ENCODE measurements at places on chromosomes 2 and 18. TPM values are rescaled to one million over a fixed set of nuclear protein-coding genes. Genes with fewer than 3 reads are reported as not detected.

INPP5D gene
- 21.1 TPM for total RNA-seq

- DNase-seq, result peak; percentile 11
These were observed 37.4 kb upstream of the ALPP start for GRCh38 chr2:232341061-232341738.

SCYGR6 gene
- total RNA-seq, result not detected

- peak; percentile 61 for DNase-seq
These were observed 176.2 kb upstream of the HDAC4 start for GRCh38 chr2:239576784-239577685.

GRCh38 chr2:134406736-134407135 is 152.9 kb downstream of the MGAT5 start:
- no peak for DNase-seq

DNA sequence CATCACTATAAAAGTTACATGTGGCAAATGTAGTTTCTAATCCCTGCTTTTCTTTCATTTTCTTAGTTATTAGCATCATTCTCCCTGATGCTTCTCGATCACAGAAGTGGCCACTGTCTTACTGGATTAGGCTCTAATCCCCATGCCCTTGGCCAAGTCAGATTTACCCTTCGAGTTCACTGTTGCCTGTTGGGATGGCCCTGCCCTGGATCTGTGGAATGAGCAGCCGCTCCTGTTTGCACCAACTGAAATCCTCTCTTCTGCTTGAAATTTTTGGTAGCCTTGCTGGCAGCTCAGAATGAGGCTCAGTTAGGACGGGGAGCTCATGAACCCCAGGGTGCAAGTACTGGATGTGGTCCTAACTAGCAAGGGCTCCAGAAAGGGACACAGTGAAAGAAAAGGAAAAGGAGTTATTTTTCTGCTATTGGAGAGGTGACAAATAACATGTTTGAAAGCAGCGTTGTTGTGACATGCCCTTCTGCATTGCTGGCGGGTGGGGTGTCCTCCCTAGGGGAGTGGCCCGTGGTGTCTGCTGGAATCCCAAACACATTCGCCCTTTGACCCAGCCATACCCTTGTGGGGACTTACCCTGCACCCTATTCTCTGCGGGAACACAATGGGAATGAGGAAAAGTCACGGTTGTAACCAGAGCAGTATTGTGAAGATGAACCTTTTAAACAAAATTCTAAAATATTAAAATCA is 34.5 kb downstream of the RBFA start:
- no peak for DNase-seq

DNA sequence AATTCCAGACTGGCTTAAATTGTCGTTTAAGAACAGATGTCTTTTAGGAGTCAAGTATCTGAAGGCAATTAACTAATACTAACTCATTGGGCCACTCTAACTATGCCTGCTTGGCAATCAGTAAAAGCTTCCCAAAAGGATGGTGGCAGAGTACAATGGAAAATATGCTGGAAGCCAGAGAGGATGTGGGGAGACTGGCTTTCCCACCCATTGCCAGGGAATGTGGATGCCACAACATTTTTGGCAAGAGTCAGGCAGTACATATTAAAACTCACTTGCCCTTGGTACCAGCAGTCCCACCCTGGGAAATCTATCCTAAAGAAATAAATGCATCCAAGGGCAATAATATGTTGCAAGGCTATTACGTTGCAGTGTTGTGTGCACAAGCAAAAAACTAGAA is 74.0 kb upstream of the FZD7 start:
- no peak for DNase-seq

PCARE gene
- not detected for total RNA-seq

RUFY4 gene
- 0.45 TPM for total RNA-seq

- DNase-seq, result no peak
These were observed 19.2 kb upstream of the ASB1 start for GRCh38 chr2:238407566-238407965.

NEU2 gene
- not detected for total RNA-seq

AMER3 gene
- not detected for total RNA-seq

CD28 gene
- total RNA-seq, result 11.0 TPM

DNA sequence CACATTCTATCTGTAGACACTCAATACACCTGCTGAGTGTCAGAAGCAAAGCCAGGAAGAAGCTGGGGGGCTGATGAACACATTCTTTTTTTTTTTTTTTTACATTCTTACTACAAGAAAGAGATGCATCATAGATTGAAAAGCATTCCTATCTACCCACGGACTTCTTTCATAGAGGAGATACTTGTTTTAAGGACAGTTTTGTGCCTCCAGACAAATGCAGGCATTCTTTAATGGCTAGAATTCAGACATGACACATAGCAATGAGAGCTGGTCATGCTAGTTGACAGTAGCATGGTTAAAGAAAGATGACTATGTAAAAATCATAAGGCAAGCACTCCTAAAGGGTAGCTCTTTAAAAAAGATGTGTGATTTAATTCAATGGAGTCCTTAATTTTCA is 110.2 kb downstream of the EPHA4 start:
- DNase-seq, result no peak

DNA sequence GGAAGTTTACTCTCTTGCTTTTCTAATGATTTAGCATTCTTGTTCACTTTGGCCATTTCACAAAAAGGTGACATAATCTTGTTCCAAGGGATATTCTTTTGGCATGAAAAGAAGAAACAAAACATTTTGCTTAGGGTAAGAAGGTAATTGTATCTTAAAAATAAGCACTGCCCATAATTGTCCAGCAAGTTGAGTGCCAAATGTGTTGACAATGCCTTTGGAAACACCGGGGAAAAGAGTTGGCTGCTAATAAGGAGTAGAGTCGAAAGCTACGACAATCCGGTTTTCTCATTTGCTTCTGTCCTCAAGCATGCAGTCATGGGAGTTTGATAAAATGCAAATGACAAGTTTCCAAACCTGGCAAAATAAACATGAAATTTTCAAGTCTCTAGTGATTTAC is 27.3 kb downstream of the ITGAV start:
- DNase-seq, result no peak

- no peak for DNase-seq
These were observed 59.8 kb downstream of the ITGA4 start for GRCh38 chr2:181516992-181517391.

CNGA3 gene
- total RNA-seq, result not detected

FOXD4L1 gene
- total RNA-seq, result 0.27 TPM

DNA sequence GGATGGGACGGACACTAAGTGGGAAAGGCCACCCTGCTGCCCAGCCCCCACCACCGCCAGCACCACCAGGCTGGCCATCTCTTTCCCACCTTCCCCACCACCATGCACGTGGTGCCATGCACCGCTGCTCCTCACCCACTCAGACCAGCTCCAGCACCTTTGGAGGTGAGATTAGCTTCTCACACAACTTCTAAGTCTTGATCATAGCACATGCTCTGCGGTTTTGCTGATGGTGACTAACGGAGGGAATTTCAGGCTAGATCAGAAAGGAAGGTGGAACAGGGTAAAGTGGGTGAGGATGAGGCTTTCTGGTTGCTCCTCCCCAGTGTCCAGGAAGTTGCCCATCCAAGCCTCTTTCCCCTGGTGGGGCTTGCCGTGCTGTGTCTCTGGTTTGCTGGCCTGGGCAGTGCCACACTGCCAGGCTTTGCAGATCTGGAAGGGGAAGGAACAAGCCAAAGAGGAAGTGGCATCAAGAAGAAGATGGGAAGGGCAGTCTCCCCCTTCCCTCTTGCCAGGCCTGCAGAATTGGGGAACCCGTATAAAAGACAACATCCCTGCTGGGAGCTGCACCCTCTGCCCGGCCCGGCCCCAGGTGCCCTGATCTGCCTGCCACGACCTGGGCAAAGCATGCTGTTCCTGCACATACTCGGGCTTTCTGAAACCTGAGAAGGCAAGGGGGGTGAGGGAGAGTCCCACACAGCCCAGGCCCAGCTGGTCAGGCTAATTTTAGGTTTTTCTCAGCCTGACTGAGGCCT is 44.3 kb upstream of the CAB39 start:
- DNase-seq, result peak; percentile 80

DNA sequence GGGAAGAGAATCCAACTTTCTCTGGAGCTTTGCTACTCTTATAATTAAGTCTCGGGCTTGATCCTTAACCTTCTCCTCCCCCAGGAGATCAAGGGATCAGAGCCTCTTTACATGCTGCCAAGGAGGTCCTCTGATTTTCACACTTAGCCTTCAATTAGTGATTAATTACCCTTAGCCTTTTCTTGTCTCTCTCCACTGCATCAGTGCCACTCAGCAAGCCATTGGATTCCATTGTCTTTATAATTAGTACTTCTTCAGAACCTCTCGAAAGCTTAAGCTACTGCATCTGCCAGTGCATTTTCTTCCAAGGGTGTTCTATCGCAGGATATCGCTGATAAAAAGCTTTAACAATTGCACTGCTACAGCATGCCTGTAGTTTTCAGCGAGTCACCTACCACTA is 477.0 kb upstream of the MEIS1 start:
- no peak for DNase-seq

DNA sequence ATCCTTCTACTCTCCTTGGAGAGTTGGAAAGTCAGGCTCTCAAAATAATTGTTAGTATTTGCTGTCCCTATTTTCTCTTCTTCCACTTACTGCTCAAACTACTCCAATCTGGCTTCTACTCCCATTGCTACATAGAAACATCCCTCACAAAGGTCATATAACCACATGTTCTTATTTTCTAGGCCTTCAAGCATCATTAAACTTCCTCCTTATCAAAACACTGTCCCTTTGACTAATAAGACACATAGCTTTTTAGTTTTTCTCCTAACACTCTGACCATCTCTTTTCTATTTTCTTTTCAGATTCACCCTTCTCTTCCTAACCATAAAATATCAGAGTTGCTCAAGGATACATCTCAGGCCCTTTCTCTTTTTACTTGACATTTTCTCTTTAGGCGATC is 148.3 kb downstream of the MBD2 start:
- DNase-seq, result no peak

- no peak for DNase-seq
These were observed 42.3 kb upstream of the TTR start for GRCh38 chr18:31549416-31549815.

ANXA4 gene
- total RNA-seq, result 94.6 TPM

IL1F10 gene
- total RNA-seq, result not detected

DNA sequence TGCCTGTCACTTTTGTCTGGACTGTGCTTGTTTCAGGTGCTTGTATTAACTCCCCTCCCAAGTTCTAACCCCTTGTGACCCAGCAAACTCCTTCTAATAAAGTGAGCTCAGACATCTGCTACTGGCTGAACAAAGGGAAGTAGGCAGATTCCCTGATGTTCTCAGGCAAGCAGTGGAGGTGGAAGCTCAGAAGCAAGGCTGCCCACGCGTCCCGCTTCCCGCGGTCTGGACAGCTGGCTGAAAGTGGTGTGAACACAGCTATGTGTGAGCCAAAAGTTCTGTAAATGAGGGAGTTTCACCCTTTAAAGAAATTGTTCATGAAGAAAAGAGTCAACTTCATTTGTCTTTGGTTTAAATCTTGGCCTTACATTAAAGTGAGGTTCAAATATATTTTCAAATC is 40.0 kb downstream of the NAPG start:
- DNase-seq, result no peak

KCTD1 gene
- 13.2 TPM for total RNA-seq

DNA sequence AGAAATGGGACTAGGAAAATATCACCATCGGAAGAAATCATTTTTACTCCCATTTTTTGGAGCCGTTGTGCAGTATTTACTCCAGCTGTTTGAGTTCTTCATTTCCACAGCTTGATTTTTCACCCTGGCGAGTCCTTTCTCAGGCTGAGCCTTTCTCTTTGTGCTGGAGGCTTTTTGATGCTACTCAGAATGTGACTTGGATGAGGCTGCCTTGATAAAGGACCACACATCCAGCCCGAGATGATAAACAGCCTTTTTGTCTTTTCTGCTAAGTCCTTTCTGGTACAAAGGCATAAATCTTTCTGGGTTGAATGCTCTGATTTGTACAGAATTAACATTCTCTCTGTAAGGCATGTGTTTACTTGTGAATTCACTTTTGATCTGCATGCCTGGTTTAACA is 17.6 kb upstream of the CTDP1 start:
- DNase-seq, result no peak

GRCh38 chr2:157691131-157691530 is 62.5 kb upstream of the ACVR1C start:
- no peak for DNase-seq

GRCh38 chr2:50866626-50867025 is 165.3 kb downstream of the NRXN1 start:
- no peak for DNase-seq

DNA sequence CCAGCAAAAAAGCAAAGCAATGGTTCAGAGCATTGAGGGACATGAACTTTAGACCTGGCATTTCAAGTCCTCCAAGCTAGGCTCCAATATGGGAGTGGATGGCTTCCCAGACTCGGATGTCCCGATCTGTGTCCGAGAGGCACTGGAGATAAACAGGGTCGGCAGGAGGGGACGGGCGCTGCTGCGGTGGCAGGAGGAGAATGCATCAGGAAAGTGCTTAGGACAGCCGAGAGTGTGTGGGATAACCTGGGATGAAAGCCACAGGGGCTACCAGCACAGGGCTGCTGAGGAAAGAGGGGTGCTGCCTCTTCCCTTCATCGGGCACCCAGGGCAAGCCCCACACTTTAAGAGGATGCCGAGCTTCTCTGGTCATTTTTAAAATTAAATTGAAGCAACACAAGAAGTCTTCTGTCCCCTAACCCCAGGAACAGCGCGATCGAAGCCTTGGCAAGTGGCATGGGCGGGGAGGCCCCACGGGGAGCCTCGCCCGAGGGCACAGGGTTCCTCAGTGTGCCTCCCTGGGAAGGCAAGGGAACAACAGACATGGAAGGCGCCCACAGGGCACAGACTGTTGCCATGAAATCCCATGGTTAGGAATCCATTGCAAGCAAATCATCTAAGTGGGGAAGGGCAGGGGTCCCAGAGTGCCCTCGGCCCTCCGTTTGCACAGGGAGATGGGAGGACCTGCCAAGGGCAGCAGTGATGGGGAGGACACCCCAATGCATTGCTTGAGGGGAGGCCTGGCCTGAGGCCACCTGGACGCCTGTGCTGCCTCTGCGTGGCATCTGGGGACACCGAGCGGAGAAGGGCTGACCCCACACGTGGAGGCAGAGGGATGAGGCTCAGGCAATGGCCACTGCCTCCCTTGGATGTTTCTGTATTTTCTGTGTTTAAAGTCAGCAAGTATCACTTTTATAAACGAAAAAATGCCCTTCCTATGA is 78.5 kb upstream of the GPC1 start:
- peak; percentile 57 for DNase-seq

SLC14A1 gene
- 33.1 TPM for total RNA-seq

DNA sequence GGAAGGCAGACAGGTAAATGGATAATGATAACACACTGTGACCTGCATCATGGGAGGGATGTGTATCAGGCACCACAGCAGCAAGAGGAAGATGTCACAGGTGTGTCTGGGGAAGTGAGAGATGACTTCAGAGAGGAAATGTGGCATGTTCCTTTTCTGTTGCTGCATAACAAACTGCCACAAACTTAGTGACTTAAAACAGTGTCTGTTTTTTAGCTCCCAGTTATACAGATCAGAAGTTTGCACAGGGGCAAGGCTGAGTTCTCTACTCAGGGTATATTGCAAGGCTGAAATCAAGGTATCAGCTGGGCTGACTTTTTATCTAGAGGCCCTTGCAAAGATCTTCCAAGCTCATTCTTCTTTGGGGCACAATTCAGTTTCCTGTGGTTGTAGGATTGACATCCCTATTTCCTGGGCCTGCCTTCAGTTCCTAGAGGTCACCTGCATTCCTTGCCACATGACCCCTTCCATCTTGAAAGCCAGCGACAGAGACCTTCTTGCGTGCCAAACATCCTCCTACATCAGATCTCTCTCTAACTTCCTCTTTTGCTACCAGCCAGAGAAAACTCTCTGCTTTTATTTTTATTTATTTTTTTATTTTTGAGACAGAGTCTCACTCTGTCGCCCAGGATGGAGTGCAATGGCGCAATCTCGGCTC is 2.1 kb upstream of the MAP3K2 start:
- no peak for DNase-seq
